ENCODE measurements at places on chromosomes 11 and 22.

DNA sequence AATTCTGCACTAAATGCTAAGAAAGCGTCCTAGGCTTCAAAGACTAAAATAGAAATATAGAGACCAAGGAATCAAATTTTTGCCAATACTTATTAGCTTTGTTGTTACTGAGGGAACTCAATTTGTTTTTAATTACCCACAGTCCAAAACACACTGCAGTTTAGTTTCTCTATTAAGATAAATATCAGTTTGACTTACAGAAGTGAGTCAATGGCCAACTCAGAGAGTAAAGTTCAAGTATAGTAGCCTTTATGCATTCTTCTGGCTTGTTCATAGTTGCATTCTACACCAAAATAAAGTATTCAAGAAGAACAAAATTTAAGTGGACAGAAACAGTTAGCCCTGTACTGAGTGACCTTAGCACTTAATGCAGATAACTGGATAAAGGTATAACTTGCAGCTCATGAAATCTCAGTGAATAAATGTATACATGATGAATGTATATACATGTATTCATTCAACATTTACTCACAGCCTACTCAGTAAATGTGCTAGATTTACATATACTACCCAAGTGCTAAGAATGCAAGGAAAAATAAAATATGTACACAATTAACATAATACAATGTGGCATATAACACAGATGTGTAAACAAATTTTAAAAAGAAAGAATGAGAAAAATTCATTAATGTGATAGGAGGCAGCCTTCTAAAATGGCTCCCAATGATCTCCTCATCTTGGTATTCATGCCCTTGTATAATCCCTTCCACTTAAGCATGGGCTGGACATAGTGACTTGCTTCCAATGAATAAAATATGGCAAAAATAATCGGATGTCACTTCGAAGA is 9.7 kb upstream of the RNF141 start:
- no peak for DNase-seq

DNA sequence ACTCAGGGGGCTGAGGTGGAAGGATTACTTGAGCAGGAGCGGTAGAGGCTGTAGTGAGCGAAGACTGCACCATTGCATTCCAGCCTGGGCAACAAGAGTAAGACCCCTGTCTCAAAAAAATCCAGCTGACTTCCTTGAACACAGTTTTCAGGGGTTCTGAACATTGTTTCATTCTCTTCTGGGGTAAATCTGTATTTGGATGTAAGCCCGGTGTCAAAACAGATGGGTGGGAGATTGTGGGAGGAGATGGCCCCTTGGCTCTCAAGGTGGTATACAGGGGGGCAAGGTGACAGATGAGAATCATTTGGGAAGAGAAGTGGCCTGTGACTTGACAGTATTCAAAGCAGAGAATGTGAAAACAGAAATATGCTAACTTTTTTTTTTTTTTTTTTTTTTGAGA is 4.8 kb downstream of the ESAM start:
- no peak for DNase-seq

DNA sequence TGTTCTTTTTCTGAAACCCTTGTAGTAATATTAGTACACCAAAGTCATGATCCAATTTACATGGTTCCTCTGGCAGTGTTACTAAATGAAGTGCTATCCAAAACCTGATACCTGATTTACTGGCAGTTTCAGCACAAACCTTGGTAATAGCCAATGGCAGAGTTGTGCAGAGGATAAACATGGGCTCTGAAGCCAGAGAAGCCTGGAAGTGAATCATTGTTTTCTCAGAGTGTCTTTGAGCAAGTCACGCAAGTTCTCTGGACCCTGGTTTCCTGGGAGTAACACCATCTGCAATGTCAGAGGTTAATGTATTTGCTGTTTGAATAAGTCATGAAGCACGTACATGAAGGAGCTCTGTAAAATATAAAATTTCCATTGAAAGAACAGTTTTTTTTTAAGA is 222.3 kb upstream of the NARS2 start:
- no peak for DNase-seq

DNA sequence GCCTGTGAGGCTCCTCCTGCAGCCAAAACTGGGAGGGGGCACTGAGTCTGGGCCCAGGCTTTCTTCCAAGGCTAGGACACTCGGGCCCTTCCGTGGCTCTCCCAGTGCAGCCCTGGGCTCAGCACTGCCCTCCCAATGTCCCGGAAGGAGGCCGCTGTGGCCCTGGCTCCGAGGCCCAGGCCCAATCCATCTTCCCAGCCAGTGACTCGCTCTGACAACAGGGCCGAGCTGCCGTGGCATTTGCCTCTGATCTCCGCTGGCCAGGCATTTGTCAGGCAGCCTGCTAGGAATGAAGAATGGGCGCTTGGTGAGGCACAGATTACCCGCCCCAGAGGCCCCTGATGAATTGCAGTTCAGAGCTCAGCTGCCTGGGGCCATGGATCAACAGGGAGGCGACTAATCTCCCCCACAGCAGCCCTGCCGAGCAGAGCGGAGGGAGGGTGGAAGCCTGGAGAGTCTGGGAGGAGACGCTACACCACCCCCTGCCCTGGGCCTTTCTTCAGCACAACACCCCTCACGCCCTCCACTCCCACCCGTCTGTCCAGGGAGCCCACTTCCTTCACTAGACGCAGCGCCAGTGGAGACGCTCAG is 8.3 kb downstream of the FXYD2 start:
- DNase-seq: no peak

DNA sequence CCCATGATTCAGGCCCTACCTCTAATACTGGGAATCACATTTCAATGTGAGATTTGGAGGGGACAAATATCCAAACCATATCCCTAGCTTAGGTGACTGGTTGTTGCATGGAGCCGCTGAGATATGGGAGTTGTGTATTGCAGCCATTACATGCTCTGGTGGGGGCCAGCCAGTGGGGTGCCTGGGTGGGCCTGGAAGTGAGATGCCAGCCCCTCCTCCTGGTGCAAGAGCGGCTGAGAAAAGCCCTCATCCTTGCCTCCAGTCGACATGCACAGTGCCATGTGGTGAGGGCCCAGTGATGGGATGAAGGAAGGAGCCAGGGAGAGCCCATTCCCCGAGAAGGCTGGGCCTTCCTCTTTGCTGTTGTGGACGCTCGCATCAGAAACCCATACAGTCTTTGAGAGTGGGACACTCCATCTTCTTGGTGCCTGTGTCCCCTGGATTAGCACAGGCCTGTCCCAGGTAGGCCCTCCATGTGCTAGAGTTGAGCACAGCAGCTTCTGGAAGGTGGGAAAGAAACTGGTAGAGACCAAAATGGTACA is 1043.0 kb downstream of the TBC1D22A start:
- no peak for DNase-seq

DNA sequence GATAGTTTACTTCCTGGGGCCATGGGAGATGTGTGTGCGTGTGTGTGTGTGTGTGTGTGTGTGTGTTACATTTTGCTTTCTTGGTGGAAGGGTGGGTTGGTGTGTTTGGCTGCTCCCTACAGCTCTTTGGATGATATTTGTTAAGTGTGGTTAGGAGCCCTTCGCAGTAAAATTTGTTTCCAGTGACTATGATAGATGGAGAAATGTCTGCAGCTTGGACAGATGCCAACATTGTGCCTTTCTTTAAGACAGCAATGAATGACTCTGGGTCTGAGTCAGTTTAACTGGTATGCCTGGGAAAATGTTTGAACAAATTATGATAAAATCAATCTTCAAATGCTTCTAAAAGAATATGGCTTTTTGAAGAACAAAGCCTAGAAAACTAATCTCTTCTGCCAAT is 102.7 kb upstream of the TRPC6 start:
- no peak for DNase-seq

DNA sequence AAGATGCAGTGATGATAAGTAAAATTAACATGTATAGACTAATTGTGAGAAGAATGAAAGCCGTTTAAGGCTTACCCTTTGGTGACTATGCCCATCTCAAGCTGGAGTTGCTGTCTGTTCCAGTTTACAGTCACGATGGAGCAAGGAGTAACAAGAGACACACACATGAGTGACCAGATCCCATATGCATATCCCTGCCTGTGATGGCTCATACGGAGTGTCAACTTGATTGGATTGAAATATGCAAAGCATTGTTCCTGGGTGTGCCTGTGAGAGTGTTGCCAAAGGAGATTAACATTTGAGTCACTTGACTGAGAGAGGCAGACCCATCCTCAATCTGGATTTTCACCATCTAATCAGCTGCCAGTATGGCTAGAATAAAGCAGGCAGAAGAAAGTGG is 786.8 kb downstream of the FAM181B start:
- DNase-seq: no peak

DNA sequence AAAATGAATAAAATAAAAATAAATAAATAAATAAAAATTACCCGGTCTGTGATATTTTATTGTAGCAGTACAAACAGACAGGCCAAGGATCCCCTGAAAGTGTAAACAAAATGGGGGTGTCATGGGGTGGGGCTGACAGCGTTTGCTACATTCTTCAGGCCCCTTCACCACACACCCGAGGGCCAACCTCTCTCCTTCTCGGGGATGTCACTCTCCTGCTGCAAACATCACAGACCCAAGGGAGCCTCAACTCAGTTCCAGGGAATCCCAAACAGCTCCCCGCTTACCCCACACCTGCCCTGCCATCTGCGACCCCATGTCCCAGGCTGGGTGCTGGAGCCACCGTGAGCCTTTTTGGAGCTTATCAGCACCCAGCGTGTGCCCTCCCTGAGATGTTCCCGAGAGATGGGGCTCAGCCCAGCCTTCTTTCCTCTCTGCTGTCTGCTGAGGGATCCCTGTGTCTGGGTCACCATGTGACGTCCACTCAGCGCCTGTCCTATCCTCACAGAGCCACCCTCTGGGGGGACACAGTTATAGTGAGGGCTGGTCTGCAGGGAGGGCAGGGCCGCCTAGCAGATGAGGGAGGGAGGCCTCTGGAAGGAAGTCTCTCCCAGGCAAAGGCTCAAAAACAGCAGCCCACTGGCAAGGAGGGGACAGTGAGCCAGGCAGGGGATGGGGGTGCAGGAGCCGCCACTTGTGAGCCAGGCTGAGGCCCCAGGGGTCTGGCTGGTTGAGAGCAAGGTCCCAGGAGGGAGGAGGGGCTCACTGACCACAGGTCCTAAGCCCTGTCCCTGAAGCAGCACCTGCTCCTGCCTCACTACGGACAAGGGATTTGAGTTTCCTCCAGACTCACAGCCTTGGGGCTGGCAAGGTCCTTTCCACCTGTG is 1041.6 kb downstream of the BRD1 start:
- DNase-seq: no peak

DNA sequence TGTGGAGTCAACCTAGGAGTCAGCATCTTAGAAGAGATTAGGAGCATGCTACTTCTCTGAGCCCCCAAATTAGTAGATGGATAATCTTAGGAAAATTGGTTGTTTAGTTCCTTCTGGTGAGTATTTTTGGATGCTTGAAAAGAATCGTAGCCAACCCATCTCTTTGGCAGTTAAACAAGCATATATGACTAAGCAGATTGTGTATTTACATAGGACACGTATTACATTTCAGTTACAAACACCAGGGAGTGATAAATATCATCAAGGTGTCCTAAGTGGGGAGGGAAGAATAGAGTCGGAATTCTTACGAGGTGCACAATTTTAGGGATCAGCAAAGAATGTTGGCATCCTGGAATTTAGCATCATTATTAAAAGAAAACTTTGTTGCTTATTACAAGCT is 13.5 kb downstream of the PLET1 start:
- DNase-seq: no peak

- DNase-seq: no peak
These were observed 49.7 kb upstream of the EIF3D start for GRCh38 chr22:36578619-36579018.

GRCh38 chr11:75537740-75538139 is 12.0 kb upstream of the GDPD5 start:
- DNase-seq: no peak

GRCh38 chr22:48373626-48374173 is 1454.0 kb downstream of the BRD1 start:
- no peak for DNase-seq

DNA sequence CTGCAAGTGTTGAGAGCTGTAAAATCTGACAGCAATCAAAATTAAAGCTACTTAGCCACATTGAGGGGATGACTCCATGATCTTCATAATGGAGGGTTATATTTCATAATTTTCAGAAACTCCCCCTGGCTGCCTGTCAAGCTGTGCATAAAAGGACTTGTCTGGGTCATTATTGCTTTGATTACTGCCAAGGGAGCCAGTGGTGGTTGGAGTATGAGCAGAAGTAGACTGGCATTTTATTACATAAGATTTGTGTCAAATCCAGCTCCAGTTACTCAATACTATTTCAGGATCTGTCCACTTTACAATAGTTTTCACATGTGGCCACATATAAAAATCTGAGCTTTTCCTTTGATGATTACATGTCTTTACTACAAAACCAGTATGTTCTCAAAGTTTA is 108.9 kb upstream of the SLC5A12 start:
- DNase-seq: no peak

DNA sequence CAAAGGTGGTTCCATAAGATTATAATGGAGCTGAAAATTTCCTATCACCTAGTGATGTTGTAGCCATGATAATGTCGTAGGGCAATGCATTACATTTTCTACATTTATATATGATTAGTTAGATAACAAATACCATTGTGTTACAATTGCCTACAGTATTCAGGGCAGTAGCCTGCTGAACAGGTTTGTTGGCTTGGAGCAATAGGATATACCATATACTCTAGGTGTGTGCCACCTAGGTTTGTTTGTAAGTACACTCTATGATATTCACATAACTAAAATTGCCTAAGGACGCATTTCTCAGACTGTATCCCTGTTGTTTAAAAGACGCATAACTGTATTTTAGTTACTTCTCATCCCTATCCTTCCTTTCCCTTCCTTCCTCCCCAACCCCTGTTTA is 13.6 kb downstream of the PLEKHB1 start:
- DNase-seq: no peak

GRCh38 chr22:45124176-45124847 is 39.4 kb upstream of the NUP50 start:
- DNase-seq: no peak

DNA sequence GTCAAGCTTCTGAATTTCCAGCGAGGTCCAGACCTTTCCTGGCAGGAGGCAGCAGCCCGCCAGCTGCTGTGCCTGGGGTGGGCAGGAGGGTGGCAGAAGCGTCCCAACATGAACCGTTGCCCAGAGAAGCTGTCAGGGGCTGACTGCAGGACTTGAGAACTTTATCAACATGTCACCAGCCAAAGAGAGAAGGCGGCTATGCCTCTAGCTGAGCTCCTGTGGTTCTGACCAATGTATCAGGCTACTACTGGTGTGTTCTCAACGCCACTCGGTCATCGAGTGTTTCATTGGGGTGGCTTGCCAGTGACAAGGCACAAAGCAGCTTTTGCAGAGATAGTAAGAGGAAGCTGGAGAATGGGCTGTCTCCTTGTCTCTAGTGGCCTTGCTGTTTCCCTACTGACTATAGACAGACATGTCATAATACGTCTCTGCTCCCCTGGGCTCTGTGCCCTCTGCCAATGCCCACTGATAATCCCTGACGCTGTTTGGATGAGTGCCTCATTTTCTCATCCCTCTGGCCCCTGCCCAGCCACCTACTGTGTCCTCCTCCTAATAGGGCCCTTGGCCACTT is 17.6 kb upstream of the ASCC2 start:
- DNase-seq: no peak
